Stimulated activated CD8-positive, alpha-beta memory T cell treated with anti-CD3 and anti-CD28 coated beads, Interleukin-2, amount 100 ng/mL, for 1 hour (primary cell): ENCODE measurements at places on chromosomes 1 and 21.

DNA sequence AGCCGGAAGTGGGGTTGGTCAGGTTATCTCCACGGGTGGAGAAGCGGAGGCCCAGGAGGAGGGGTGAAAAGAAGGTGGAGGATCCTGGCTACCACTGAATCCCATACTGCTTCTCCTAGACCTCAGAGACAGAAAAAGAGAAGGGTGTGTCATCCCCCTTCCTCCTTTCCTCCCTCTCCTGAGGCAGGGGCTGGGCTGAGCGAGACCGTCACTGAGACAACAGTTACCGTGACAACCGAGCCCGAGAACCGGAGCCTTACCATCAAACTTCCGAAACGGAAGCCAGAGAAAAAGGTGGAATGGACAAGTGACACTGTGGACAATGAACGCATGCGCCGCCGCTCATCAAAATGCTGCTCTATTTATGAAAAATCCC is 42.1 kb upstream of the NBPF3 start:
- no peak for DNase-seq

- no peak for DNase-seq
Measured at GRCh38 chr1:162913345-162913744, 52.4 kb upstream of the CCDC190 start.

GRCh38 chr1:46797696-46798470 is 963 bp upstream of the CYP4B1 start:
- no peak for DNase-seq

DNA sequence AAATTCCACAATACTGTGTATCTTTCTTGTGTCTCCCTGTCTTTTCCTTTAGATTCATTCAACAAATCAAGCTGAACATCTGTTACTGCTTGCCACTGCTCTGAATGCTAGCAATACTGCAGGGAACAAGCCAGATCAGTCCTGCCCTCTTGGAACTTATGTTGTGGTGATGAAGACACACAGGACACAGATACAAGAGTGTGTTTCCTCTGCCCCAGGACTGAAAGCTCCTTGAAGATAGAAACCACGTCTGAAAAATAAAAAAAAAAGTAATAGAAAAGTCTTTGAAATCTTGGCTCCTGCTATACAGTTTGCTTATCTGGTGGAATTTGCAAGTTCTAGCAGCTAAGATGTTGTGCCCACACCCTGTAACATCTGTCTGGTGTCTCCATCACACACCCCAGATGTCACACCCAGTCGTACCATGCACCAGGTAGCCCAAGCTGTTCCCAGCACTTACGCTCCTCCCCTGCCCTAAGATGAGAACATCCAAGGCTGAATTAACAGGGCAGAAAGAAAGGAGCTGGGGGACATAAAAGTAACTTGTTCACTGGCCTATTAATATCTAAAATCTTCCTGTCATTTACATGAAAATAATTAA is 80.2 kb upstream of the GALNT2 start:
- DNase-seq: no peak

- peak; percentile 73 for DNase-seq
Measured at GRCh38 chr1:93846206-93846991, 32.6 kb downstream of the DNTTIP2 start.
